CD4-positive, alpha-beta T cell treated with Interferon alpha-2 for 1 hour (primary cell): ENCODE measurements at places on chromosomes 13 and 19.
A peak's percentile ranks its signal among the peaks of the same experiment; 100 is the strongest.

DNA sequence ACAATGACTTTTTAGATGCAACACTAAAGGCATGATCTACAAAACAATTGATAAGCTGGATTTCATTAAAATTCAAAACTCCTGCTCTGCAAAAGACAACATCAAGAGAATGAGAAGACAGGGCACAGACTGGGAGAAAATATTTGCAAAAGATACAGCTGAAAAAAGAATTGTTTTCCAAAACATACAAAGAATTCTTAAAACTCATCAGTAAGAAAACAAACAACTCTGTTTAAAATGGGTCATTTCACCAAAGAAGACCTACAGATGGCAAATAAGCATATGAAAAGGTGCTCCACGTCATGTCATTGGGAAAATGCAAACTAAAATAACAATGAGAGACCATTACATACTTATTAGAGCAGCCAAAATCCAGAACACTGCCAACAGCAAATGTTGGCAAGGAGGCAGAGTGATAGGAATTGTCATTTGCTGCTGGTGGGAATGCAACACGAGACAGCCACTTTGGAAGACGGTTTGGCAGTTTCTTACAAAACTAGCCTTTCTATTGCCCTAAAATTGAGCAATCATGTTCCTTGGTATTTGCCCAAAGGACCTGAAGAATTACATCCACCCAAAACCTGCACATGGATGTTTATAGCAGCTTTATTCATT lies 39.2 kb downstream of the FLT1 start:
- no peak for DNase-seq

GRCh38 chr13:93818345-93818744 lies 591.7 kb downstream of the GPC6 start:
- DNase-seq = no peak

DNA sequence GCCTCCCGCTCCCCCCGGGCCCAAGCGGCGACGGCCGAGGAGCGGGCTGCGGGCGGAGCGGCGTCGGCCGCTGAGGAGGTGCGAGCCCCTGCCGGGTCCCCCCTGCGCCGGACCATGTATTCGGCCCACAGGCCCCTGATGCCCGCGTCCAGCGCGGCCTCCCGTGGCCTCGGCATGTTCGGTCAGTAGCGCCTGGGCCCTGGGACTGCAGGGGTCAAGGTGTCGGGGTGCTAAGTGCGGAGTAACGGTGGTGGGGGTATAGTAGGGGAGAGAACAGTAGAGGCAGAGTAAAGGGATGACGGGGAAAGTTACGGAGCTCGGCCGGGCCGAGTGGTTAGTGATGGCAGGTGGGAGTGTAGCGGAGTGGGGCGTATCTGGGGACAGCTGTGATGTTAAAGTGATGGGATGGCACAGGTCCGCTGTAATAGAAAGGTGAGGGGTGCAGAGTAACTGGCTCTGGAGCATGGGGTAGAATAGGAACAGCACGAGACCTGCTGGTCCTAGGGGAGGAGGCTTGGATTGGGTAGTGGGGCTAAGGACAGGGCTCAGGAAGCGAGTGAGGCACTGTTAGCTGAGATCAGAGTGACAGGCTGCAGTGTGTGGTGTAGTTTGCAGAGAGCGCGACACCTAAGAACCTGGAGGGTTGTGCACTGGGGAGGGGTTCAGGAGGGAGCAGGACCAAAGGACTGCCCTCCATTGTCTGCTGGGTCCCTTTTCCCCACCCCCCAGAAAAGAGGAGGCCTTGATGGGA lies 15.7 kb downstream of the CIC start:
- DNase-seq = no peak

- DNase-seq = no peak
Observed at GRCh38 chr13:33204130-33204927, 81.2 kb downstream of the STARD13 start.

GRCh38 chr13:106700439-106700838 lies 132.5 kb upstream of the ARGLU1 start:
- DNase-seq = no peak

DNA sequence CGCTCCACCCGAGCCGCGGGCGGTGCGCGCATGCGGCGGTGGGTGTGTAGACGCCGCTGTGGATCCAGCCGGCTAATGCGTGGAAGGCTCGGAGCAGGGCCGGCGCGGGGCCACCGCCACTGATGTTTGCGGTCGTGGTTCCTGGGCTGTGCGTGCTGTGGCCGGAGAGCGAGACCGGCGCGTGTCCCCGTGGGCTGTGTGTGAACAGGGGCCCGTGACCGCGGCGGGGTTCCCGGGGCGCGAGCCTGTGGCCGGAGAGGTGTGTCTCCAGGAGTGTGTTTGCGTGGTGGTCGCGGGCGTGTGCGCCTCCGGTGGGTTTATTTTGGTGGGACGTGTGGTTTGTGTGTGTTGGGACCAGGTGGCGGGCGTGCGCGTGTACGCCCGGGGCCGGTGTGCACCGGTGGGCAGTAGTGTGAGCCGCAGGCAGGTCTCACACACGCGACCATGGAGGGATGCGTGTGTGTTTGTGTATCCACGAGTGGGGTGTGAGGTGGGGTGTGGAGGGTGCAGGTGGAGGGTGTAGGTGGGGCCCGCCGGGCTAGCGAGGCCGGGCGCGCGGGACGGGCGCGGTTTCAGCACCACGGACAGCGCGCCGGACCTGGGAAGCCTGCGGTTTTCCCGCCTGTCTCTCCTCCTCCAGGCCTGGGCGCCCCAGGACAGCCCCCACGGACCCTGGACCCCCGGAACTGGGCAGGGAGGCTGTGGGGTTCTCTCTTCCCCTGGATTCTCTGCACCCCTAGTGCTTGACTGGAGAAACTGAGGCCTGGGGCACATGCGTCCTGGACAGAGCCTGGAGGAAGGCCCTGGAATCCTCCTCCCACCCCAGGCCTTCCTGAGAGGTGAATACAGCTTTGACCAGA lies 1.6 kb downstream of the HCN2 start:
- no peak for DNase-seq

DNA sequence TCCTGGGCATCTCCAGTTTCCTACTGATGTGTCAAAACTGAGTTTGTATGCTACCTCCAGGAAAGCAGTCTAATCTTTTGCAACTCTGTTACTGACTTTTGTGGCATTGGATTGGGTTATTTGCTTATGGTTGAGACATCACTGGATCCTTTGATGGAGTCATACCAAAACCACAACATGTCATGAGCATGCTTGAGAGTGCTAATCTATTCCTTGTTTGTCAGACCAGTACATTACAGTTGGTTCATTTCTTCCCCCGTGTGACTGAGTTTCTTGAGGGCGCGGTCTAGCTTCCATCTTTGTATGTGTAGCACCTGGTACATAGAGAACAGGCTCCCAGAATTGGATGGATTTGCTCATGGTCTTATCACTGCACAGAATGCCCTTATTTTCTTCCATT lies 43.2 kb downstream of the SUGT1 start:
- no peak for DNase-seq

- no peak for DNase-seq
Observed at GRCh38 chr13:69389899-69390298, 717.7 kb upstream of the ATXN8OS start.

- peak; percentile 30 for DNase-seq
Observed at GRCh38 chr19:18340190-18340989, at the start of gene PGPEP1. PGPEP1 (plus strand) TSS chr19:18340598; CDS start chr19:18340682, 84 bp downstream.

- DNase-seq = no peak
Observed at GRCh38 chr19:42086188-42086736, 10.3 kb downstream of the ZNF574 start.

GRCh38 chr19:4029247-4029614 lies 21.7 kb downstream of the PIAS4 start:
- no peak for DNase-seq

DNA sequence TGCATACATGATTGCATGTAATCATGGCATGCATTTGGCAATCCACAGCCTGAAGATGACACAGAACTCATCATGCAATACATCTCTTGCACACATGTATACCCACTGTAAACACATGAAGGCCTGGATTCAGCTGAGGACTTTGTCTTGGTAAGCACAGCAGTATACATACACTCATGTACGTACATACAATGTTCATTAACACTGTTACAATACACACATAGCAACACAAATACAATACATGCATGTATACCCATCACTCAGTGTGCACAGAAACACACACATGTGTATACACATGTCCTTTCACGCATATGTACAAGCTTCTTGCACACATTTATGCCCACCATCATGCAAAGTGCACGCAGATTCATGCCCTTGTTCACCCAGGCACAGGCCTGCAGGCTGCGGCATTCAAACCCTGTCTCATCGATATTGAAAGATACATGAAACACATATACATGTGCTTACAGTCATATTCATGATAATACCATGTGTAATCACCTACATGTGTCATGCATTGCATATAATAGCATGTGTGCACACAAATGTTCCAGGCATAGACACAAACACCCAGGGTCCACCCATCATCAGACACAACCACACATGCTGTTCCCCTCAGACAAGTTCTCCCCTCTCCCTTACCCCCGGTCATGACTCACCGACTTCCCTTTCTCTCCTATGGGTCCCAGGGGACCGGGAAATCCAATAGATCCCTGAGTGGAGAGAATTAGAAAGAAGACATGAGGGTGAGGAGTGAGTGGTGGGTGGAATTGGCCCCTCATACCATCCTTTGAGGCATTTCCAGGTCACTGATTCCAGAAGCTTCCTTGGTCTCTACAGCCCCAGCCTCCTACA lies 28.7 kb downstream of the COL5A3 start:
- DNase-seq = no peak

DNA sequence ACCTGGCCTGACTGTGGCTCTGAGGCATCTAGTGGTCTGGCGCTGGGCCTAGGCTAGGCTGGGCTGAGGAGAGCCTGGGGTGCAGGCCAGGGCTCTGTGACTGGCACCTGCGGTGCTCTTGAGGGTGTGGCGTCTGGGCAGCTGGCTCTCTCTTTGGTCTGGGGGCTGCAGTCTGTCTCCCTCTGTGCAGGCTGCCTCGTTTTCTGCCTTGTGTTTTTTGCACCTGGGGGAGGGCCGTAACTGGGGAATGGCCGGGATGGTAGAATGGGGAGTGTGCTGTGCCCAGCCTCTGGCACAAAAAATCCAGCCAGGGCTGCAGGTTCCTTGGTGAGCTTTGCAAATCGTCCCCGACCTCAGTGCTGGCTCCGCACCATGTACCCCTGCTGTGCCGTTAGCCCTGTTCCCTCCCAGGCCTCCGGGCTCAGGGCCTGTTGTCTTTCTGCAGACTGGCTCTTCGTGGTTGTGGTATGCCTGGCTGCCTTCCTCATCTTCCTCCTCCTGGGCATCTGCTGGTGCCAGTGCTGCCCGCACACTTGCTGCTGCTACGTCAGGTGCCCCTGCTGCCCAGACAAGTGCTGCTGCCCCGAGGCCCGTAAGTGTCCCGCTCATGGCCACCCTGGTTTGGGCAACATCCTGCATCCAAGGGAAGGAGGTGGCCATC lies 6.5 kb upstream of the USF2 start:
- no peak for DNase-seq
